ENCODE measurements at places on chromosomes 4 and X.

GRCh38 chr4:80007745-80008149 lies 65.3 kb downstream of the ANTXR2 start:
- no peak for DNase-seq

GRCh38 chr4:184680698-184681097 lies 31.2 kb downstream of the PRIMPOL start:
- no peak for DNase-seq

GRCh38 chr4:146285037-146285436 lies 70.7 kb downstream of the REELD1 start:
- no peak for DNase-seq

DNA sequence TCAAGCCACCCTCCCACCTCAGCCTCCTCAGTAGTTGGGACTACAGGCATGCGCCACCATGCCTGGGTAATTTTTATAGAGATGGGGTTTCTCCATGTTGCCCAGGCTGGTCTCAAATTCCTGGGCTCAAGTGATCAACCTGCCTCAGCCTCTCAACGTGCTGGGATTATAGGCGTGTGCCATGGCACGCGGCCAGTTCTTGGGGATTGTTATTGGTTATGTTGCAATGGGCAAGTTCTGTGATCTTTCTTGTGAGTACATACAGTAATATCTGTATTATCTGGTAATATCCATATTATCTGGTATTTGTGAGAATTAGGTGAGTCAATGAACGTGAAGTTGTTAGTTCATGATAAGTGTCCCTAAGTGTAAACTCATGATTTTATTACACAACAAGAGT lies 90.3 kb upstream of the TBL1X start:
- no peak for DNase-seq

GRCh38 chr4:99649208-99649607 lies 8.4 kb downstream of the C4orf54 start:
- DNase-seq: no peak

GRCh38 chrX:136768469-136769084 lies 12.2 kb downstream of the ARHGEF6 start:
- no peak for DNase-seq

GRCh38 chrX:70954871-70955270 lies 24.0 kb upstream of the SLC7A3 start:
- DNase-seq: no peak

DNA sequence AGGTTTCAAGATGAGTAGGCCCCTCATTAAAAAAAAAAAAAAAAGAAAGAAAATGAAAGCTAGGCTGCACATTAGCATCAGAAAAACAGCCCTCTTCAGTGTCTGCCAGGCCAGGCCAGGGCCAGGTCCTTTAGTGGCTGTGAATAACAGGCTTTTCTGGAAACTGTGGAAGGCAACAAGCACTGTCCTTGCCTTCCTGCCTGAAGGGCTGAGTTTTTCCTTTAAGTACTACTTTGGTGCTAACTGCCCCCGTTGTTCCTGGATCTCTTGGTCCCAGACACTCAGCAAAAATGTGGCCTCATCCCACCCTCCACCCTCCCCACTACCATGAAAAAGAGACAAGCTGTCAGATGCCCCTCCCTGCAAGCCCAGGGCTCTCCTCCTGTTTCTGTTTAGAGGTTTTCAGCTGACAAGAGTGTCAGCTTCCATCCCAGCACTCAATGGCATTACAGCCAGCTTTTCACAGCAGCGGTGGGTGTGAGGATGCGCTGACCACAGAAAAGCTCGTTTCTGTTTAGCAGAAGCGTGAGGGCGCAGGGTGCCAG lies 174.2 kb downstream of the NHS start:
- DNase-seq: no peak

- no peak for DNase-seq
Measured at GRCh38 chr4:111748157-111748556, 397.1 kb upstream of the FAM241A start.

DNA sequence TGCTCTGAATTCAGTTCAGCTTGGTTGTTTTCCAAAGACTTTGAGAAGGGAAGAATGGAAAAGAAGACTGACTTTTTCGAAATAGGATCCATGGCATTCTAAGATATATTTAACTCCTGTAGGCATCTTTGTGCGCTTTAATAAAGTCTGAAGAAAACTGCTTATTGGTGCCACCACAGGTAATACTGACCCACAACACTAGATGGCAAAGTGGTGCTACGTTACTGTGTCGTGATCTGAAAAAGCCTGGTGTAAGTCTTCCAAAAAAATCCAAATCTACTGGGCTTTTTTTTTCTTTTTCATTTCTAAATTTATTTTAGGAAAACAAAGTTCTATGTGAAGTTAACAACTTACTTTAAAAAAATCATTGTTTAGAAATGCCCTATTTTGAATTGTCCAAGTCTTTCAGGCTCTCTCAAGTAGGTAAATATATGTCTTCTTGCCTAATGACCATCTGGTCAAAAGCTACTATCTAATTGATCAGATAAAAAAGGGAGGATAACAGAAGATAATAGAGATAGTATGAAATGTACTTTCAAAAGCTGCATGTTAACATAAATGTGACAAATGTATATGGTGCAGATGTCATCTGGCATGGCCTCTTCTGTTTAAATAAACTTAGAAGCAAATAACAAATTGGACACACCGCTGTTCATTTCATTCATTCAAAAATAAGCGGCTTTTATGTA lies 47.0 kb upstream of the MID1IP1 start:
- DNase-seq: peak; percentile 35

- no peak for DNase-seq
Measured at GRCh38 chrX:37712458-37712857, 26.9 kb downstream of the XK start.

DNA sequence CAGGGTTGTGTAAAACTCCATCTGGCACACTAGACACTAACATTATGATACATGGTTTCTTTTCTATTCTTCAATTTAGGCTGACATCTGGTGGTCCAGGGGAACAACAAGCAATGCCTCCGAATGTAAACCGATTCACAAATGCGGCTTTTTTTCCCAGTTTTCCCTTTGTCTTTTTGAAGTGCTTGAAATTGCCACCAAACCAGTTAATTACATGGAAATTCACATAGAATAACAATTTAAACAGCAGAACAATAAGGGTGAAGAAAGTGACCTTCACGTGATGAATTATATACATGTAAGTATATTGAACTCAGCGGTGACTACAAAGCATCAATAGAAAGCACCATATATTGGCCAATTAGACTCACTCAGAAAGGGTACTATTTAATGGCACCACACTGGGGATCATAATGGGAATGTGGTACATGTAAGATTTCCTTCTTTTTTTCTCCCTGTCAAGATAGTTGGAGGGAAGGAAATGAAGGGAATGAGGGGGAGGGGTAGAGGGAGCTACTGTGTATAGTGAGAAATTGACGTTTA lies 103.9 kb downstream of the MMRN1 start:
- DNase-seq: no peak

DNA sequence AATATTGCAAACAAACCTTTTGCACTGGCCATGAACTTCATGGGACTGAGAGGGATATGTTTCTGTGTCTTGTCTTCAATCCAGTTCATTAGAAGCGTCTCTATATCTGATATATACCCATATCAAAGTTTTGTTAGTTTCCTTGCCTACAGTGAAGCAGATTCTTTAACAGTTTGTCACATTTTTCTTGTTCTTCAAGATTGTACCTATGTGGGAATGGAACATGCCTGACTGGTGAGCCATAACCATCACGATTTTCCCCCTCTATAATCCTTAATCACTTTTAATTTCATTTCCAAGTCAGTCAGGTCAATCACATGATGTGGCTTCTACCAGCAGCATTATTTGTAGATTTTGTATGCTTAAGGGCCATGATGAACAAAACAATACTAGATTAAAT lies 197.1 kb upstream of the PDE5A start:
- no peak for DNase-seq

DNA sequence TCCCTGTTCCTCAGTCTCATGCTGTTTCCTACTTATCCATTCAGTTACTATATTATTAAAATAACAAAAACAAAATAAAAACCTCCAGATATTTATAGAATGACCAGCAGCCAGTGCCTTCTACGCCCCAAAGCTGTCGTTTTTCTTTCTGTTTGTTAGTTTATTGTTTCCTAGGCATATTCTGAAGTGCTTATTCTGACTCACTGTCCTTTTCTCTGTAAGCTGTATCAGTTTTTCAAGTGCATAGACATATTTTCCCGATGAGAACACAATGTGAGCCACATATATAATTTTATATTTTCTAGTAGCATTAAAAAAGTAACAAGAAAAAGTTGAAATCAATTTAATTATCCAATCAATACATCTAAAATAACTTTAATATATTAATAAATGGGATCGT lies 2158.6 kb upstream of the TENM3 start:
- DNase-seq: no peak
